ENCODE measurements at places on chromosomes 16 and 17.

DNA sequence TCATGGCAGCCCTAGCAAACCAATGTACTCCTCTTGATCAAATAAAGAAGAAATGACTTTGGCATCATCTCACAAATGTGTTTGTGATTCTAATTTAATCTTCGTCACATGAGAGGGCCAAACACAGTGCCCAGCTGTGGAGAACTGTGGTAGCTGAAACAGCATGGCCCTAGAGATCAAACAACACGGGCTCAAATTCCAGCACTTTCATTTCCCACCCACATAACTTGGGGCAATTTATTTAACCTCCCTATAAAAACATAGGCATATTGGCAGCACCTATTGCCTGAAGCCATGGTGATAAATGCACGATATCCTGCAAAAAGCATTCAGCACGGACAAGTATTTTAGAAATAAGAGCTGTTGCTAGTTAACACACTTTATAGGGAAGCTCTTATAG, 2.5 kb downstream of the ACSM1 start:
- DNase-seq: no peak

- DNase-seq: peak; percentile 45
Measured at GRCh38 chr16:28283798-28284577, 8.3 kb upstream of the SBK1 start.

- DNase-seq: peak; percentile 83
Measured at GRCh38 chr17:1180958-1181752, 1.4 kb upstream of the ABR start.

- DNase-seq: no peak
Measured at GRCh38 chr16:70463235-70463634, 8.8 kb downstream of the FCSK start.

GRCh38 chr17:36034127-36034526, 16.4 kb upstream of the CCL23 start:
- no peak for DNase-seq

- no peak for DNase-seq
Measured at GRCh38 chr17:63381101-63381729, 64.9 kb downstream of the CYB561 start.

DNA sequence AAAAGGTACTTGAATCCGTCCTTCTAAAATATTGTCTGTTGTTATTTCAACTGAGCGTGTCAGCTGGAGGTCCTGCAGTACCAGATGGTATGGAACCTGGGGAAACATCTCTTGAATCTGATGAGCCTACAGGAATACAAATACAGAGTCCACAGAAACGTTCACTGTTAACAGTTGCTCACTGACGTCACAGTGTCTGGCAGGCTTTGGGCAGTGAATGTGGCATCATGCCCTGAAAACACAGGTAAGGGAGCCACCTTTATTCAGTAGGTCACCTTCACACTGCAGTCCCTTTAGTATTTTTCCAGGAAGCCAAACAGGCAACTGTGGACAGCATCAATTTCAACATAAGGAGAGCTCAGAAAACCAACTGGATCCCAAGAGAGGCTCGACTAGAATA, 56.1 kb downstream of the AMFR start:
- no peak for DNase-seq

DNA sequence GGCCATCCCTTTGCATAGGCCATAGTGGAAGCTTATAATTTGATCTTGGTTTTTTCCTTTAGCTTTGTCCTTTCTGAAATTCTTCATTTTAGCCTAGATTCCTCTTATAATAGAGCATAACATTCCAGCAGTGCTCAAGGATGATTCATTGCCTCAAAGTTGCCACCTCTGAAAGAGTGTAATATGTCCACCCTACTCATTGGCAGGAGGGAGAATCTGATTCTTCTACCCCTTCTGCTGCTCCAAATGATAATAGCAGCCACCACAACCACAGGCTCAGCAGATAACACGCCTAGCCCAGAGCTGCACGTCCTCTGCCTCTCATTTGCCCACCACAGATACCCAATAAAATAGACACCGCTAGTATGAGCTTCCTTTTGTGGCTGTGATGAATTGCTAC, 337.4 kb upstream of the HSBP1 start:
- peak; percentile 22 for DNase-seq

DNA sequence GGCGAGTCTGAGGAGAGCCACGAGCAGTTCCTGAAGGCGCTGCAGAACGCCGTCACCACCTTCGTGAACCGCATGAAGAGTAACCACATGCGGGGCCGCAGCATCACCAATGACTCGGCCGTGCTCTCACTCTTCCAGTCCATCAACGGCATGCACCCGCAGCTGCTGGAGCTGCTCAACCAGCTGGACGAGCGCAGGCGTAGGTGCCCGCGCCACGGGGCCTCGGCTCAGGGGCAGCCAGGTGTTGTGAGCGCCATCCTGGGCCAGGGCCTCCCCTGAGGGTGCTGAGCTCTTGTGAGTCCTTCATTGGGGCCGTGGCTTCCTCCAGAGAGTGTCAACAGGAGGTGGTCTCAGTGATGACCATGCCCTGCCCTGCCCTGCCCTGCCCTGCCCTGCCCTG, 7.4 kb upstream of the MRPL12 start:
- no peak for DNase-seq

GRCh38 chr17:39769974-39770587, 32.3 kb downstream of the GRB7 start:
- peak; percentile 81 for DNase-seq

GRCh38 chr16:88941913-88942909, 34.8 kb downstream of the CBFA2T3 start:
- DNase-seq: no peak

DNA sequence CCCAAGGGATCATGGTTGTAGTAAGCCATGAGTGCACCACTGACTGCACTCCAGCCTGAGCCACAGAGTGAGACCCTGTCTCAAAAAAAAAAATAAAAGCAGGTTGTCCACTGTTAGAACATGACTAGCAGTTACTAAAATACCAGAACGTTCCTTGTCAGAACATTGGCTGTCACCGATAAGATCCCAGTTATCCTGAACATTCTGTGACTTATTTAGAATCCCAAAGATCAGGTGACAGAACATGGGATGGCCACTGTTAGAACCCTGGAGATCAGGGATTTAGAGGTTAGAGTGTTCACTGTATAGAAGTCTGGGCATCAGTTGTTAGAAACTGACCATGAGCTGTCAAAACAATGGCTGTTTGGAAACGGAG, 8.6 kb downstream of the CES4A start:
- DNase-seq: no peak

GRCh38 chr16:65837464-65837863, 529.0 kb upstream of the CDH5 start:
- DNase-seq: no peak

GRCh38 chr17:80644536-80644935, 99.9 kb downstream of the RPTOR start:
- DNase-seq: no peak

GRCh38 chr17:66330646-66331037, 28.2 kb downstream of the PRKCA start:
- DNase-seq: no peak

- no peak for DNase-seq
Measured at GRCh38 chr16:70730031-70730430, 44.2 kb upstream of the MTSS2 start.

- DNase-seq: peak; percentile 46
Measured at GRCh38 chr17:49553676-49554335, 21.9 kb upstream of the NXPH3 start.

GRCh38 chr16:74743045-74743667, 31.5 kb downstream of the FA2H start:
- DNase-seq: no peak

- peak; percentile 66 for DNase-seq
Measured at GRCh38 chr17:17941015-17941414, 31.2 kb downstream of the TOM1L2 start.

DNA sequence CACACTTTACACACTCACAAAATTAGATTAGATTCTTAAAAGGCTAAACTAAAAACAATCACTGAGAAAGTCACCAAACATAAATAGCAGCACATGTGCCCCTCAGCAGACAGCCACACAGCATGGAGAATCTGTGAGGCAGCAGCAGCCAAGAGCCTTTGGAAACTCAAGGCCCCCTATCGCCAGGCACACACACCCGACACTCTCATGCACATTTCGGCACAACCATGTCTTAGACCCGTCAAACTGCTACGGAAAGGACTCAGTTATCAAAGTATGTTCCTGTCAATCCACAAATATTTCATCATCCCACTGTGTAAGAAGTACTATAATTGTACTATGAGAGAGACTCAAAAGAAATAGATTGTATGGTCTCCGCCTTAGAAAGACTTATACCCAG, 20.9 kb downstream of the UBE2O start:
- DNase-seq: no peak

All from islet precursor cell (in vitro differentiated cells).